ENCODE measurements at places on chromosomes 2 and 18.

DNA sequence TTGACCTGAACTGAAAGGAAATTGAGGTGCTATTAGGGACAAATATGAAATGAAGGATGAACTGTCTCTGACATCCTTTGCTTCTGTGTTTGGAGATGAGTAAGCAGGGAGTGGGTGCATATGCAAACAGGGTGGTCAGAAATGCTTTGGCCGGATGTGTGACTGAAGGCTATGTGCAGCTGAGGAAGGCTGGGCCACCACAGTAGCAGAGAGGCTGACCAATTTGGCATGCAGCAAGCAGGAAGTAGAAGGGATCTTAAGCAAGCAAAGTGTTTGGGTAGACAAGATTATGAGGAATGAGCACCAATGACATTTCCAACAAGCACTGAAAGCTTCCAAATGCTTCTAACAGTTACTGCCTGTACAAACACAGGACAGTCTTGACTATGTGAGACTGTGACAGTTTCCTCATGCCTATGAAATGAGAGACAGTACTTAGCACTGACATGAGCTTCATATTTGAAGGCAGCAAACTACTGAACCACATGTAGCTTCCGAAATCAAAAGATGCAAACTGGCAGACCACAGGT lies 3.3 kb upstream of the ACTR3 start:
- no peak for DNase-seq

DNA sequence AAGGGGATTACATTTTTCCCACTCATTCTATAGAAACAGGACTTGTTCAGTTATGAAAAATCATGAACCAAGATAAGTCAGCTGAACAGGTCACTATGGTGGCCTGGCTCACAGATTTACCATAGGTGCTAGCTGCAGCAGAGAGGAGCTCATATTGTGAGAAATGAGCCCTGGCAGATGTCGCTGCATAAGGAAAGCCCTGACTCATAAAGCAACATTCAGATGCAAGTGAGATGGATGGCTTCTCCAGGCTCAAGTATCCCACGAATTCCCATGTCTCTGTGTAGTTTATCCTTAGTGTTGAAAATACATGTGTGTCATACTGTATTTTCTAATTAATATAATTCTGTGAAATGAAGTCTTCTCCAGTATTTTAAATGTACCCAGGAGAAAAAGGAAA lies 115.0 kb upstream of the LHCGR start:
- DNase-seq = no peak

GRCh38 chr2:207783514-207783913 lies 13.8 kb upstream of the FZD5 start:
- DNase-seq = no peak

DNA sequence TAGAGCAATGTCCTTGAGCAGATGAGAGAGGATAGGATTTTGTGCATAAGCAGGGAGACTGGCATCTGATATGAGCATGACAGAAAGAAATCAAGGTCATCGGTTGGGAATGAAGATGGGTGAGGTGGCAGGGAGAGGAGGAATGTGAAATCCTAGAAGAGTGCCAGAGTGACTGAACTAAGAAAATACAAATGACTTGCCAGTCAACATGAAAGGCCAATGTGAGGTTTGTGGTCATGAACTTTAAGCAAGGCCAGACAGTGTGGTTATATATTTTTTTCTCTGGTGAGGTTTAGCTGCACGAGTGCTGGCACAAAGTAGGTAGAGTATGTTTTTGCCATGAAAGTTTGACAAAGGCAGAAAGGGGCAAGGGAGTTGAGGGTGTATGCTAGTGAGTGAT lies 21.2 kb downstream of the QPCT start:
- DNase-seq = no peak

DNA sequence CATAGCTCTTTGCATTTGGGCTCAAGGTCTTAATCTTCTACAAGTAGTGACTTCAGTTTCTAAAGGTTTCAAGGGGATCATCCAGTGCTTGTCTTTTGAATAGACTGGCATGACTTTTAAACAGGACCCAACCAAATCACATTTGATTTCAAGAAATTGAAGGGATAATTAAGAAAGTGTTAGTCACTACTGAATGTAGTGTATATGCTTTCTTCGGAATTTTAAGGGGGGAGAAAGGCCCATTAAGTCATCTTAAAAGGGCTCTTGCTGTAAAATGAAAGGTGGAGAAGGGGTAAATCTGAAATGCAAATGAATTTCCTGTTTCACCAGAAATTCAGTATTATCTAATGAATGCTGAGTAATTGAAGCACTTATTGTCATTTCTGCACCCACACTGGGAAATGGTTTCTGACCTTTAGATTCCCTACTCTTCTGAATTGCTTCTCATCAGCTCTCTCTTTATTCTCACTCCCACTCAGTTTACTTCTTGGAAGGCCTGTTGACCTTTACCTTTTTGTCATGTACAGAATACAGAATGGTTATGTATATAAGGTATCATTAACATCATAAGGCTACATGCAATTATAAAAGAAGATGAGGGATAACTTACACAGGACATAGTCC lies 241.4 kb downstream of the SLC8A1 start:
- DNase-seq = no peak

GRCh38 chr2:225512876-225513540 lies 113.5 kb downstream of the NYAP2 start:
- no peak for DNase-seq

DNA sequence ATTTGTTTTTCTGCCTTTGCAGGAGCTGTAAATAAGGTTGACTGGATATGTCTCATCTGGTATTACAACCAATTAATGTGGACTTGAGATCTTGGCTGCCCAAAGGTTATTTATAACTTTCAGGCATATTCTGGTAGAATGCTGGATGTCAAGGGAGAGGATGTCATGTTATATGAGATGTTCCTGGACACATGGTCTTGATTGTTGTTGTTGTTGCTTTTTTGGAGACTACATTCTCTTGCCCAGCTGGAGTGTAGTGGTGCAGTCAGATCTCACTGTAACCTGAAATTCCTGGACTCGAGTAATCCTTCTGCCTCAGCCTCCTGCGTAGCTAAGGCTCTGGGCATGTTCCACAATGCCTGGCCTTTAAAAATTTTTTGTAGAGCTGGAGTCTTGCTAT lies 83.3 kb downstream of the LCLAT1 start:
- DNase-seq = no peak

GRCh38 chr18:32289483-32290075 lies 99.7 kb downstream of the MEP1B start:
- DNase-seq = peak; percentile 44

GRCh38 chr18:59767732-59768131 lies 70.5 kb upstream of the CCBE1 start:
- DNase-seq = no peak

DNA sequence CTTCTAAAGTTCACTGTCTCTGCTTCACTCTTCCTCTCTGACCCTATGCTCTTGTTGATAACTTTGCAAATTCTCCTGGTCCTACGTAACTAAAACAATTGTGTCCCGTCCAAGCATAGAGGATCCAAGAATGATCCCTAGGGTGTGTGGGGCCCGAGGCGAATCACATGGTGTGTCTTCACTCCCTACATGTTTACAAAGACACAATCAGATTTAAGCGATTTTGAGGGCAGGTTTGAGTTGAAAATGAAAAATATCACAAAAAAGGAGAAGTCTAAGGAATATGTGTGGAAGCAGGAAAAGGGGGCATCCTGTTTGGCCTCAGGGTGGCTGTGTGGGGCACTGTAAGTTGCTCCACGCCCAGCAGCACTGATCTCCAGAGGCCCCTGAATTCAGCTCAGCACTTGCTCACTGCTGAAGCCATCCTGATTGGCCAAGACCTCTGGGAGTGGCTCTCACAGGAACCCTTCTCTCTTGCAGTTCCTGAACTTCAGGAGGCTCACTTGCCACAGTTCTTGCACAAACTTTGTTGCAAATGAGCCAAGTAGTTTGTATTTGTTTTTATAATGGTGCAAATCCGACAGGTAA lies 363.6 kb downstream of the ZNF521 start:
- DNase-seq = no peak

DNA sequence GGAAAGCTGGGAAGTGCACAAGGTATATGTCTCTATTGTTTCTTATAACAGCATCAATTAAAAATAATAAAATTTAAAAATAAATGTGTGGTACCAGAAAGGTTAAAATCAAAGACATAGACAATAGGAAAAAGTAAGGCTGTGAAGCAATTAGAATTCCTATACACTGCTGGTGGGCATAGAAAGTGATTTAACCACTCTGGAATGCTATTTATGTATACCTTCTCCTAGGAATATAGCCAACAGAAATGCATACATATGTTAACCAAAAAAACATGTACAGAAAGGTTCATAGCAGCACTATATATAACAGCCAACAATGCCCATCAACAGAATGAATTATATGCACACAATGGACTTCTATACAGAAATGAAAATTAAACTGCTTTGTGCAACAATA lies 43.0 kb downstream of the WDSUB1 start:
- no peak for DNase-seq

DNA sequence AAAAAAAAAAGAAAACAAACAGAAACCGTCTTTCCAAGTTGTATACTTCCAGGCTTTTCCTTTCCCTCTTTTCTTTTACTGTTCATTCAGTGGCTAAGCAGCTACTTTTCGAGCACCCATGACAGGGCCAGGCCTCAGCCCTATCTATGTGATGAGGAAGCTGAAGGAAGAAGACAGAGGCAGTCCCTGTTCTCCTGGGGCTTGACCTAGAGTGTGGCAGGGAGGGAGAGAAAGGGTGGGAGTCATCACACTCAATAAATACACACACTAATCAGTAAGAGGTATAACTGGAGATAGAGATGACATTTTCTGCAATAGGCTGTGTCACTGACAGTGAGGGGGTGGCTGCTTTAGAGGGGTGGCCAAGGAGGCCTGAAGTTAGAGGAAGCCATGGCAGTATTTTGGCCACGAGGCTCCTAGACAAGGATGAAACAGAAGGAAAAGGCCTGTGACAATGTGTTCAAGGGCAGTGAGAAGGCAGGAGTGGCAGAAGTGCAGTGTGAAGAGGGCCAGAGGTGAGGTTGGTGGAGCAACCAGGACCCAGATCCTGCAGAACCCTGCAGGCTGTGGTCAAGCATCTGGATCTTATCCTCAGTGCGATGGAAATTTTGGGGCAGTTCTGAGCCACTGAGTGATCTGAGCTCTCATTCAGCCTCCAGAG lies 131.8 kb upstream of the TTC39C start:
- DNase-seq = no peak

- no peak for DNase-seq
Observed at GRCh38 chr2:221612161-221612560, 40.1 kb upstream of the EPHA4 start.

GRCh38 chr2:71460595-71461303 lies 7.4 kb downstream of the DYSF start:
- no peak for DNase-seq

GRCh38 chr2:54995553-54995952 lies 54.7 kb downstream of the RTN4 start:
- DNase-seq = no peak

GRCh38 chr18:54503131-54503894 lies 87.7 kb upstream of the DYNAP start:
- no peak for DNase-seq

GRCh38 chr2:217066510-217067270 lies 206.8 kb upstream of the TNP1 start:
- DNase-seq = no peak

GRCh38 chr2:138373993-138374408 lies 127.6 kb upstream of the SPOPL start:
- peak; percentile 13 for DNase-seq

DNA sequence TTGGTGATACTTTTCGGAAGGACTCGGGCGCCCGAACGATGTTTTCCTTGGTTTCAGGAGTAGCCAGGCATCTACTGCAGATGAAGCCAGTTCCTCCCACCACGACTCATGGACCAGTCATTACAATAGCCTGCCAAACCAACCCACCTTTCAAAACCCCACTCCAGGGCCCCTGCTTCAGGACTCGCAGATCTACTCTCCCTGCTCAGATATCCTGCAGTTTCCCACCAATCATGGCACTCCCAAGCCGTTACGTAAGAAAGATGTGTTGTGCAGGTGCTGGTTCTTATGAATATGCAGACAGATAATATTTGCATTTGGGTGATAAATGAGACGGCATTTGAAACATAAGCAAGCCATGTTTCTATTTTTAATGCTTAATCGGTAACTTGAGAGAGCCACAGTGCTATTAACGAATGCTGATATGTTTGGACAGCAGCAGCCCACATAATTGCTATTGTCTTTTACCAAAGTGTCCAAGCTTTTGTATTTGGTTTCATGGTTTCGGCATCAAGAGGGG lies 3.5 kb upstream of the CYS1 start:
- DNase-seq = no peak

DNA sequence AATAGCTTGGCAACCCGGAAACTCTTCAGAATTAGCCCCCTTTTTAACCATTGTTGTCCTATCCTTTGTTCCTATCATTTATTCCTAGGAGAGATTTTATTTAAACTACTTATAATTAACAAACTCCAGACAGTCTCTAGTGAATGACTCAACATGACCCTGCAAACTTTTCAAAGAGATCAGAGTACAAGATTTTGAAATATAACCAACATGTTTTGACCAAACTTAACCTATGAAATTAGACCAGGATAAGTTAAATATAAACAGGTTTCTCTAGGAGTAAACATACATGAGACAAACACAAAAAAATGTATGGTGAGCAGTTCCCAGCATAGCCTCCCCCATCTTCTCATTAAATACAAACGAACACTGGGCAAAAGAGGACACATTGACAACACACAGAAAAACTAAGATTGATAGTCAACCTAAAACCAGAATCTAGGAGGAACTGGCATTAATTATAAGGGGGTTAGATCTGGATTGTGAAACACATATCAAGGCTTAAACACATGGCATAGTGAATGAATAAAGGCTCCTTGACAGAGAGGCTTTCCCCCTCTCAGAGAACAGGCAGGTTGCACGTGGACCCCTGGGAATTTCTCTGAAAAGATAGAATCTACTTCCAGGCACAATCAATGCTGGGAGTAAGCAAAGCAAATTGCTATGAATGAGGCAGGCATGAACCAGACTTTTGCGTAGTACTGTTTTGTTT lies 284.1 kb downstream of the IRS1 start:
- DNase-seq = no peak
